ENCODE measurements at places on chromosomes 1 and 21.

GRCh38 chr1:17596651-17597509, 57.4 kb downstream of the ARHGEF10L start:
- peak; percentile 64 for ATAC-seq

- ATAC-seq = peak; percentile 55
Observed at GRCh38 chr1:152917794-152918193, 9.4 kb downstream of the IVL start.

DNA sequence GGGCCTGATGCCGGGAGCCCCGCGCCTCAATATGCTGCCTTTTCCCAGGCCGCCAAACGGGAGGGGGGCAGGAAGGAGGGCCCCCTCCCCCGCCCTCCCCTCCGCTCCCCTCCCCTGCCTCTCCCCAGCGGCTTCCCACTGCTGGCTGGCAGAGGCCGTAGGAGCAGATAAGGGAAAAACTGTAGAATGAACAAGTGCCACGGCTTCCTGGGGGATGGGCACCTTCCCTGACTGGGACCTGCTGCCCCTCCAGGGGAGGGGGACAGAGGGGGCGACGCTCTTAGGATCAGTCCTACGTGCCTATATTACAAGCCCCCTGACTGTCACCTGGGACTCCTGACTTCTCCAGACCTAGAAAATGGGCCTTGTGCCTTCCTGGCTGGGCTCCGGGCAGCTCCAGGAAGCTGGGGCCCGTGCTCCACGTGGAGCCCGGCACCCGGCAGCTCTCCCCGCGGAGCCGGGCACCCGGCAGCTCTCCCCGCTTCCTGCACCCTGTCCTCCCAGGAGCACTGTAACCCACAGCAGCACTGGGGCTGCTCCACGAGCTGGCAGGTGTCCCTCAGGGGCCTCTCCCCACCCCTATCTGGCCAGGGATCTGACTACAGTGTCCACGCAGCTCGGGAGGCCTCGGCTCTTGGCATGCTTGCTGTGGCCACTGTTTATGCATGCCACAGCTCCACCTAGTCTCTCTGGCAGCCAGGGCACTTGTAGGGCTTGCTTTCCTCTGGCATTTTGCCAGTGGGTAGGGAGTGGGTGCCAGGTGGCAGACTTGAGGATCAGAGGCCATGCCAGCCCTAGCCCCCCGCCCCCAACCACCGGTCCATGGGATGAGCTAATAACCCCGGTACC, 674 bp upstream of the HES5 start:
- no peak for ATAC-seq

GRCh38 chr1:103194060-103194459, 85.7 kb upstream of the COL11A1 start:
- ATAC-seq = no peak

DNA sequence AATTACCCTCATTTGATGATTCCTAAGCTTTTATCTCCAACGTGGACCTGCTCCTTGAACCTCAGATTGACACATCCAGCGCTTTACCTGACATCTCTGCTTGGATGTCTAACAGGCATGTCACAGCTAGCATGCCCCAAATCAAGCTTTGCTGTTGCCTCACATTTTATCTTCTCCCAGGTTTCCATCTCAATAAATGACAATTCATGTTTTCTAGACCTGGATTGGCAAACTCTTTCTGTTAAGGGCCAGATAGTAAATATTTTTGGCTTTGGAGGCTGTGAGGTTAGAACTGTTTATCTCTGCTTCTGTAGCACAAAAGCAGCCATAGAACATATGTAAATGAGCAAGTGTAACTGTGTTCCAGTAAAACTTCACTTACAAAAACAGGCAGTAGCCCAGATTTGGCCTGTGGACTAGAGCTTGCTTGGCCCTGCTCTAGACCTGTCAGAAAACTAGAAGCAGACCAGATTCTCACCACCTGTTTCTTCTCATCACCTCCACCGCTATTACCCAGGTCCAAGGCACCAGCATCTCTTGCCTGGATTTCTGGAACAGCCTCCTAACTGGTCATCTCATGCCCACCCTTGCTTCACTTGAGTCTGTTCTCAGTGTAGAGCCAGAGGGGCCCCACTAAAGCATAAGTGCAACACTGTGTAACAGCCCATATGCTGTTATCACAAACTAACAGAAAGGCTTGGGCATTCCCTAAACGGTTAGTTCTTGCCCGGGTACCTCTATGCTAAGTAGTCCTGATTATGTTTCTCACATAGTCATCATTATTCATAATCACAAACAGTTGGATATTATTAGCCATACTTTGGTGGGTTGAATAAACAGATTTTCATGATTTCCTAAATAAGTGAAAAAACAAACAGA, 42.3 kb downstream of the UBE4B start:
- no peak for ATAC-seq

DNA sequence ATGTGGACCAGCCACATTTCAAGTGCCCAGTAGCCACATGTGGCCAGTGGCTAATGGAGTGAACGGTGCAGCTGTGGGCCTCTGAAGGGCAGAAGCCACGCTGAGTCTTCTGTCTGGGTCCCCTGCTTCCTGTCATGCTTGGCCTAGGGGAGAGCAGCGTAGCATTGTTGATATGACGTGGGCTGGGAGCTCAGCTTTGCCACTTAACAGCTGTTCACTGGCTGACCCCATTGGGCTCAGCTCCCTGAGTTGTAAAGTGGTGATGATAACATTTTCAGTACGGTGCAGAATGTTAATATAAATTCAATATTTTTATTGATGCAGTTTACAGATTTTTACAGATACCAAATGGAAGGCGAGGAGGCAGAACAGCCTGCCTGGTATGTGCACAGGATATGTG, 4.5 kb downstream of the PODN start:
- no peak for ATAC-seq

Data from motor neuron (in vitro differentiated cells).